Fibroblast of the aortic adventitia (primary cell): ENCODE measurements at places on chromosomes 16 and 17.

GRCh38 chr17:67157732-67158639 is 87.0 kb downstream of the HELZ start:
- DNase-seq, result peak; percentile 54

- DNase-seq, result no peak
These were observed 8.4 kb downstream of the DLX3 start for GRCh38 chr17:49986396-49987289.

DNA sequence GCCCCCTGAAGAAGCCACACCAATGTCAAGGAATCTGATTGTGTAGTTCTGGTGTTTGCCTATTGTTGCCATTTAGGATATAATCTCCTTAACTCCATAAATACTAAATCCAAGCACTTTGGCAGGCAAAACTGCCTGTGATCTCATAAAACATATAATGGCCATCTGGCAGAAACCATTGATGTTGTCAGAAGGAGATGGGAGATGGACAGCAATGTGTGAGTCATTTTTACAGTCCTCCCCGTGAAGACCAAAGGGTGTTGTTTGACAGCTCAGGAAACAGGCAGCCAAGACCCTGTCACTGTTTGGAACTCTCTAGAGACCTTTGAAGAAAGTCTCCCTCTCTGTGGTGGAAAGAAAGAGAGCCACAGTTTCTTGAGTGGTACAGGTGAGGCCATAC is 454.1 kb downstream of the HS3ST3B1 start:
- DNase-seq, result no peak

- DNase-seq, result no peak
These were observed 98.7 kb downstream of the ABCC12 start for GRCh38 chr16:48057048-48057447.

GRCh38 chr16:1034230-1035065 is 38.1 kb upstream of the SSTR5 start:
- no peak for DNase-seq

DNA sequence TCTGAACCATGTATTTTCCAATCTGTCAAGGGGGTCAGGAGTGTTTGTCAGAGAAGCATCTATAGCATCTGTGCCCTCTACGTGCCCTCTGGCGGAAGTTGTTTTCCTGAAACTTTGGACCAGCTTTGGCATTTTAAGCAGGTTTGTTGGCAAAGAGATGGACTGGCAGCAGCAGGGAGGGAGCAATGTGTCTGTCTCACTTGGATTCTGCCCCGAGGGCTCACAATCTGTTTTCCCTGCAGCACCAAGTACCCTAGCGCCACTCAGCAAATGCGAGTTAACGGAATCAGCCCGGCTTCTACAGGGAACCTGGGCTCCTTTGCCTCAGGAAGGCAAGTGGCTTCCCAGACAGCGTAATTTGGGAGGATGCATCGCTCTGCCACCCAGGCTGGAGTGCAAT is 17.4 kb downstream of the DUSP14 start:
- no peak for DNase-seq

DNA sequence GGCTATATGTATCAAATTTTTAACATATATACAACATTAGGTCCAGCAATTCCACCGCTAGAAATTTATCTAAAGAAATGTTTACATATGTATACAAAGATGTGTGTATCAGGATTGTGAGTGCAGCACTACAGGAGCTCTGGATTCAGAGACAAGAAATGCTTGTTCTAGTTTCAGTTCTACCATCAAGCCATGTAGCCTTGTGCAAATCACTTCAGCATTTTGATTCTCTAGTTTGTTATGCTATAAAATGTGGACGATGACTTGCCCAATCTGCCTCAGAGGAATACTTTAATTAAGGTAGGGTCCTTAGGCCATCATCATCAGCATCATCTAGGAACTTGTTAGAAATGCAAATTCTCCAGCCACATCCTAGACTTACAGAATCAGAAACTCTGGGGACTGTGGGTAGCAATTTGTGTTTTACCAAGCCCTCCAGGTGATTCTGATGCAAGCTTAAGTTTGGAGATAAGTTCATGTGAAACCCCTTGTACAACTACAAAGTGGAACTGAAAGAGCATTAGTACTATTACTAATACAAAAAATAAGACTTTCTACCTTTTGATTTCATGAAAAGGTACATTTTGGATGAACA is 131.2 kb upstream of the CORO6 start:
- DNase-seq, result no peak

GRCh38 chr16:81280393-81280792 is 34.4 kb upstream of the GAN start:
- peak; percentile 37 for DNase-seq

- DNase-seq, result no peak
These were observed 10.3 kb downstream of the ATXN1L start for GRCh38 chr16:71855937-71856662.

- peak; percentile 45 for DNase-seq
These were observed 7.1 kb downstream of the COL1A1 start for GRCh38 chr17:50194140-50194933.

- no peak for DNase-seq
These were observed 12.9 kb downstream of the SYCE1L start for GRCh38 chr16:77211880-77212740.

GRCh38 chr16:66146798-66147197 is 219.7 kb upstream of the CDH5 start:
- no peak for DNase-seq

- DNase-seq, result no peak
These were observed 405.5 kb upstream of the PSMD7 start for GRCh38 chr16:73891129-73891542.

DNA sequence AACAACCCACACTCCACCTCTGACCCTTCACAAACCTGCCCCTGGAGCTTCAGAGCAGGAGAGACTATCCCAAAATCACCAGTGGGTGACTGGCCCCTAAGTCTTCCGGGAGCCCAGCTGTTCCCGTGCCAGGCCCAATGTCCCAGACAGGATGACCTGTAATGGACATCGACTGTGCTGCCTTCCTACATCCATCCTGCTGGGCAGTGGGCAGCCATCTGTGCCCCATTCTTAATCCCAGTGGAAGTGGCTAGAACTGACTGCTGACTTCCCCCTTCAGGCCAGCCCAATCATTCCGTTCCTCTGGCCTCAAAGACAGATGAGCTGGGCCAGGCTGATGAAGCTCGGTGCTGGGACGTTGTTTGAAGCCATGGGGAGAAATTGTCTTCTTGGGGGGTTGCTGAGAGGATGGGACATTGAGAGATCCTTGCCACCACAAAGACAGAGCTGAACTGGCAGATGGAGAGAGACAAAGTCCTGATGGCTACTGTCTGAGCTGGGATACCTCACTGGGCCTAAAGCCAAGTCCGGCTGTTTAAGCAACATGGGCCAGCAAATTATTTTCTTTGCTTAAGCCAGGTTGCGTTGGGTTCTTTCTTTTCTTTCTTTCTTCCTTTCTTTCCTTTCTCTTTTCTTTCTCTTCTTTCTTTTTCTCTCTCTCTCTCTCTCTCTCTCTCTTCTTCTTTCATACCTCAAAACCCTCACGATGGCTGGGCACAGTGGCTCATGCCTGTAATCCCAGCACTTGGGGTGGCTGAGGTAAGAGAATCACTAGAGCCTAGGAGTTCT is 17.9 kb upstream of the ALOX15B start:
- no peak for DNase-seq

GRCh38 chr17:68397108-68397536 is 60.2 kb downstream of the WIPI1 start:
- DNase-seq, result no peak

DNA sequence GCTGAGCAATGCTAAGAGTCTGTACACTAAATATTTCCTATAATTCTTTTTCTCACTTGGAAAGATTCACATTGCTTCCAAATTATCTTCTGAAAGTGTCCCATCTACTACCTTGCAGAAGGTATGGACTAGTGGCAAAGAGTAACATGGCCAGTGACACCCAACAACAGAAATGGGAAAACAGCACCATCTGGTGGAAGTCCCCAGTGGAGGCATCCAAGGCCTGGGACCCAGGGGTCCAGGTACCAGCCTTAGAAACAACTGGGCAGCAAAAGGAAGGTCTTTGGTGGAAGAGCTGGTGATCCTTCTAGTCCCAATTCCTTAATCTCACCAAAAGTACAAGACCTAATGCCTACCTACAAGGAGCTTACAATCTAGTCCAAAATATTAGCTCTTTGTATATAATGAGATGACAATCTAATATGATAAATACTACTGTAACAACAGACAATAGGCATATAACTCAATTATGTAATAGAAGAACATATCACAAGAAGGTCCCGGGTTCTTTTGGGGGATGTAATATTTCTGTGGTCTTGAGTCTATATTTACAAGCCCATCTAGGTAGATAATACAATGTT is 55.3 kb downstream of the SKAP1 start:
- DNase-seq, result no peak

GRCh38 chr16:81586417-81586816 is 141.8 kb downstream of the CMIP start:
- DNase-seq, result no peak

GRCh38 chr16:57778658-57779057 is 23.6 kb downstream of the KIFC3 start:
- DNase-seq, result no peak

GRCh38 chr16:48623304-48624016 is 13.5 kb upstream of the N4BP1 start:
- peak; percentile 77 for DNase-seq

GRCh38 chr17:5225668-5226457 is 8.8 kb downstream of the SCIMP start:
- no peak for DNase-seq

DNA sequence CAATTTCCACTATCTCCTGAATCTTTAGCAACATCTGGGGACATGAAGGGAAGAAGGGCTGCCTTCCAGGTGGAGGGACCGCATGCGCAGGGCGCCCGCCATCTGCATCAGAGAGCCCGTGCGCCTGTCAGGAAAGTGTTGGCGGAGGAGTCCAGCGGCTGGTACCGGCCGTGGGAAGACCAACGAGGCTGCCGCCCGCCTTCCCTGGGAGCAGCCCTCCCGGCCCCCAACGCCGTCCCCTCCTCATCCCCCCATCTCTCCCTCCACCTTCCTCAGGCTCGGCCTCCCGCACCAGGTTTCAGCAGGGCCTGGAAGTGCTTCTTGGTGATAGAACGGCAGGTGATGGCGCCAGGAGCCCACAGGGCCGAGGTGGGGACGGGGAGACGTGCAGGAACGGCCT is 8.8 kb downstream of the CLCN7 start:
- no peak for DNase-seq

DNA sequence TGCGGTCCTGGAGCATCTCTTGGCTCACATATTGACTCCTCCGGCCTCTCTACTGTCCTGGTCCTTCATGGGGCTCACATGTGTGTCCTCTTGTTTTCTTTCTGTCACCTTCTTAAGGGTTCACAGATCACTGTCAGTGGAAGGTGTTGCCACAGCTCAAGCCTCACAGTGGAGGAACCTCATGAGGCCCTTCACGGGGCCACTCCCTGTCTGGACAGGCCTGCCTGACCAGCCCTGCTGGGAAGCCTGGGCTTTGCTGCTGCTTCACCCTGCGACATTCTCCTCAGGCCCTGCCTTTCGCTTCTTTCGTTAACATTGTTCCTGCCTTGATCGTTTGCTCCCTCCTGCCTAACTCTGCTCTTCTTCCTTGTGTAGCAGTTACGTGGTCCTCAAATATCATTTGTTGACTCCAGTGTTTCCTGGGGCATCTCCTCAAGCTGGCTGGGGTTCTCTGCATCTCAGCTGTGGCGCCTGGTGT is 55.9 kb downstream of the WDR45B start:
- no peak for DNase-seq

DNA sequence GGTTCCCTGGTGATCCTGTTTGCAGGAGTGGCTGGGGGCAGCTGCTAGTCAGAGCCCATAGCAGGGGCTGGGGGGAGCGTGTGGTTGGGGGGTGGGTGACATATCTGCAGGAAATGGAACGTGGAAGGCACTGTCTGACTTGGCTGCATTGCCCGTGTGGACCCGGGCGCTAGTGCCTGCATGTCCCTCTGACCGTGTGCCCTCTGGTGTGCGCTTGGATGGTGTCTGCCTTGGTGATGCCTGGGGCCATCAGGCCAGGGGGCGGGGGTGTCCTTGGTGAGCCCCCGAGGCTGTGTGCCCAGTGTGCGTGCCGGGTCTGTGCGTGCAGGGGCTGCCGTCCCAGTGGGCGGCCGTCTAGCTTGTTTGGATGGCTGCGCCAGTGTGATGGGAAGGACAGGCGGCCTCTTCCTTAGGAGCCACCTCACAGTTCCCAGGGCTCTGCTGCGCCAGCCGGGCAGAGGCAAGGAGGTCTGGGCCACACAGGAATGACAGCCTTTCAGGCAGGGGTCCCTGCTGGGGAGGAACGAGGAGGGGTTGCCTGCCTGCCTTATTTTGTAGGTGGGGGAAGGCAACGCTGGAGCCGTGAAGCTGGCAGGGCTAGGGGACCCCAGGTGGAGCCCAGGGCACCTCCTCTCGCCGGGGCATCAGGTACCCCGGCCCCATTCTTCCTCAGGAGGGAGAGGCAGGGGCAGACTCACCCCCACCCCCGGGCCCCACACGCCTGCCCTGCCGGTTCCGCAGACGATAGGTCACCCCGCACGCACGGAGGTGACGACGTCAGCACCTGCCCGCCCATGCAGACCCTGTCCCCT is 693 bp downstream of the NDRG4 start:
- DNase-seq, result no peak

DNA sequence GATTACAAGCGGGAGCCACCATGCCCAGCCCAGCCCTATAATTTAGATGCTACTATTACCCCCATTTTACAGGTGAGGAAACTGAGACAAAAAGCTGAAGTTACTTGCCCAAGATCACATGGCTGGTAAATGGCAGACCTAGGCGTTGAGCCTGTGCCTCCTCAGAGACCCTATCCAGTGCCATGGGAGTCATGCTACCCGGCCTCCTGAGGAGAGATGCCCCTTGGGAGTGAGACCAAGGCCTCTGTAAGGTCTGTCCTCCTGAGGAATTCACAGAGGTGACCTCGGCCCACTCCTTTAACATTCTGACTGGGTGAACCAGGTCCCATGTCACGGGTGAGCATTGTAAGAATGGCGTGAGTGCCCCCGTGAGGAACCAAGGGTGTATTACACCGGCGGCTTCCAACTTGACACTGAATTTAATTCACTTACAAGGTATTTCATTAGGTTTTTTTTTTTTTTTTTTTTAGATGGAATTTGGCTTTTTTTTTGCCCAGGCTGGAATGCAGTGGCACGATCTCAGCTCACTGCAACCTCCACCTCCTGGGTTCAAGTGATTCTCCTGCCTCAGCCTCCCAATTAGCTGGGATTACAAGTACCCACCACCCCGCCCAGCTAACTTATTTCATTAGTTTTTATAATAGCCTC is 95.7 kb downstream of the ABCC6 start:
- DNase-seq, result peak; percentile 74

- no peak for DNase-seq
These were observed 23.0 kb downstream of the USP6 start for GRCh38 chr17:5138616-5139457.

GRCh38 chr17:77253611-77254051 is 112.9 kb downstream of the SEC14L1 start:
- DNase-seq, result no peak

DNA sequence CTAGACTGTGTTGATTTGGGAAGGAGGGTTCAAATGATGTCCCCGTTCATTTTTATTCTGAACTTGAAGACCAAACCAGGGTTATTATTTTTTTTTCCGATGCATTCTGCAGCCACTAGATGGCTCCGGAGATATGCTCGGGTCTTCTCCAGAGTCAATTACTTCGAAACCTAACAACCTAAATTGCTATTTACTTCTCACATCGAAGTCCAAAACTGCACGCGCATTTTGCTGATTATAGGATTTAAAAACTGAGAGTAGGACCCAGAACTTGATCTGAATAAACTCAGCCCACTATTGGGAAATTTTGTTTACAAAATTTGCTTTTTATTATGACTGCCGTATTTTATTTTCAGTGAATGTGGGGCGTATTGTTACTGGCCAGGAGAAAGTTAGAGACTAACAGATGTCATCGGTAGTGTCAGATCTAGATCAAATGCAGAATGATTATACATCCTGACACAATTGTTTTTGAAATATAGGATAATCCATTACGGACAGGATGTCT is 263.8 kb downstream of the HS3ST3A1 start:
- peak; percentile 85 for DNase-seq

- peak; percentile 34 for DNase-seq
These were observed 8.7 kb upstream of the CAVIN1 start for GRCh38 chr17:42431758-42432161.
